Stimulated activated naive CD8-positive, alpha-beta T cell treated with anti-CD3 and anti-CD28 coated beads, Interleukin-15, Interleukin-2, amounts not matched to agents 100 U/mL and 50 U/mL, for 24 hours (primary cell): ENCODE measurements at places on chromosomes 7 and 10.

- DNase-seq = no peak
These were observed 338.1 kb downstream of the ACTR3B start for GRCh38 chr7:153097511-153098201.

GRCh38 chr7:156845379-156846101 is 47.4 kb downstream of the LMBR1 start:
- DNase-seq = no peak

- no peak for DNase-seq
These were observed 345.9 kb downstream of the KIF20B start for GRCh38 chr10:90047243-90047729.

DNA sequence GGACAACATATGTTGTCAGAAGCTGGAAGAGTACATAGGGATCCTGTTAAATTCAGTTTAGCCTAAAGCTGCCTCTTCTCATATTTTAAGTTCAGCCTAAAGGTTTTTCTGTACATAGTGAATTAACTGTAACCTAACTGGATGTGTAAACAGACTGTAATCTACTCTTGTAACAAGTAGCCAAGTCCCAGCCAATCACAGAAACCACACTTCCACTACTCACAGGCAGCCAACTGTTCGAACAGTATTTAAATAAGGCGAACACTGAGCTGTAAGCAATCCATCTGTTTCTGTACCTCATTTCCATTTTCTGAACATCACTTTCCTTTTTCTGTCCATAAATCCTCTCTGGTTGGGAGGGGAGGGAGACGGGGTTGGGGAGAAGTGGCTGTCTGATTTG is 15.0 kb upstream of the STN1 start:
- no peak for DNase-seq

DNA sequence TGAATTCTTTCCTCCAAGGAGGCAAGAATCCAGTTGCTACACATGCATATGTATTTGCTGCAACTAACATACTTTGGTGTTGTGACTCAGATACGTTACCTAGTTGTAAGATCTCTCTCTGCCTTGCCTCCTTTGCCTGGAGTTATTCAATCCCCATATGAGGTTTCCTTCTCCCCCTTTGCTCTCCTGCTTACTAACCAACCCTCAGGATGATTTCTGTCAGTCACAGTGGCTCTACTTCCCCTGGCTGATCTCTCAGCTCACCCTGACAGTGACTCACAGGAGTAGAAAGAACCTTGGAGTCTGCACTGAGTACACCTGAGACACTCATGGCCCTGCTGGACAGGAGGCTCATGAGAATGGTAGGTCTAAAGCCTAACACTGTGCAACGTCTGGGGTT is 92.0 kb downstream of the TMEM106B start:
- no peak for DNase-seq

GRCh38 chr7:92836489-92836999 is at the start of gene CDK6:
CDK6 (minus strand) TSS chr7:92836573; CDS start chr7:92833323, 3,250 bp downstream.
- DNase-seq = peak; percentile 75

DNA sequence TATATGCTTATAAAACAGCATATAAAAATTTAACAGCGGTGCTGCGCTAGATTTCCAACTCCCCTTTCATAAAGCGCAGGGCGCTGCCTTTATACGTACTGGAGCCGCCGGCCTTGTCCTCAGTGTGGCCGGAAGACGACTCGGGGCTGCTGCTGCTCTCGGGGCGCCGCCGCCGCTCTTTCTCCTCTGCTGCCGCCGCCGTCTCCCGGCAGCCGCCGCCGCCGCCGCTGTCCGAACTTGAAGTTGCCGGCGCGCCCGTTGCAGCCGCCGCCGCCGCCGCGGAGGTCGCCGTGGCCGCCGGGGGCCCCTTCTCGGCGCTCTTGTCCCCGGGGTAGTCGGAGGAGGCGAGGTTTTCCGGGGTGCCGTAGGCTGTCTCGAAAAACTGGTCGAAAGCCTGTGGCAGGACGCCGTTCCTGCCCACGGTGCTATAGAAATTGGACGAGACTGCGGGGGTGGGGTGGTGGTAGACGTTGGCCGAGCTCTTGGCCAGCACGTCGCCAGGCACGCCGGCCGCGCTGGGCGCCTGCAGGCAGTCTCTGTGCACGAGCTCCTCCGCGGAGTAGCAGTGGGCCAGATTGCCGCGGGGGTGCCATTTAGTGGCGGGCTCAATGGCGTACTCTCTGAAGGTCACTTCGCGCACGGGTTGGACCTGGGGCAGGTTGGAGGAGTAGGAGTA is 557 bp downstream of the HOXA11 start:
- DNase-seq = no peak

DNA sequence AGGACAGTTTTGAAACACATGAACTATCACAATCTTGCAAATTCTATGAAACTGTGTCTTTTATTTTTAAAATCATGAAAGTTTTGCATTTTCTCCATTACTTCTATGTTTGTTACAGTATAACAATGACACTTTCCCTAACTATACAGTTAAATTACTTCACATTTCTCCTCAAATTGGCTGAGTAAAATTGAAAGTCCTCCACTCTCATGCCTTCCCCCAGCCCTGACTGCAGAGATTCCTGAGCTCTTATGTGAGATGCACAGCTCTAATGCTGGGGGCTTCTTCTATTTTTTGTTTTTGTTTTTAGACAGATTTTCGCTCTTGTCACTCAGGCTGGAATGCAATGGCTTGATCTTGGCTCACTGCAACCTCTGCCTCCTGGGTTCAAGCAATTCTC is 22.7 kb upstream of the MAP3K8 start:
- DNase-seq = no peak

- DNase-seq = no peak
These were observed 8.9 kb downstream of the DLX6 start for GRCh38 chr7:97014145-97014750.
